Activated T-cell treated with anti-CD3 and anti-CD28 coated beads, Interleukin-2, amount 50 U/mL, for 4 hours (primary cell): ENCODE measurements at places on chromosomes 2 and 18. TPM values are rescaled to one million over a fixed set of nuclear protein-coding genes. Genes with fewer than 3 reads are reported as not detected.

DNA sequence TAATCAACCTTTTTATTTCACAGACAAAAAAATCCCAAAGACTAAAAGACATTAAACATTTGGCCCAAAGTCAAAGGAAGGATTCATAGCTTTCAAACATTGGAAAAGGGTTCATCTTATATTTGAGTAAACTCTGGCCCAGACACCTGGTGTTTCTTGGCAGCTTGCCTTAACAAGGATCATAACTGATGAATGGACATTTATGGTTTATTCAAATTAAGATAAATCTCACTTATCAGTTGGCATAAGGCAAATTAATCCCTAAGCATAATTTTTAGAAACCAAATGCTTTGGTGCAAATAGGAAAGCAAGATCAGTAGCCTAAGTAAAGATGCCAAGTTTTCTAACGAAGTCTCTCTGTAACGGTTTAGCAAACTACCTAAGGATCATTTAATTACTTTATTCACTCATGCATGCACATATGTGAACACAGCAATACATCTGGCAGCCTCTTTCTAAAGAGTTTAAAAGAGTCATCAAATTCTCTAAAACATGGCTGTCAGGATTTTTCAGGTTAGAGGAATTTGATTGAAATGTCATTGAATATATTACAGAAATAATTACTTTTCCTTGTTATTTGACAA lies 323.4 kb upstream of the RBMS1 start:
- no peak for DNase-seq

GRCh38 chr18:12008181-12008767 lies 27.0 kb downstream of the IMPA2 start:
- no peak for DNase-seq

DNA sequence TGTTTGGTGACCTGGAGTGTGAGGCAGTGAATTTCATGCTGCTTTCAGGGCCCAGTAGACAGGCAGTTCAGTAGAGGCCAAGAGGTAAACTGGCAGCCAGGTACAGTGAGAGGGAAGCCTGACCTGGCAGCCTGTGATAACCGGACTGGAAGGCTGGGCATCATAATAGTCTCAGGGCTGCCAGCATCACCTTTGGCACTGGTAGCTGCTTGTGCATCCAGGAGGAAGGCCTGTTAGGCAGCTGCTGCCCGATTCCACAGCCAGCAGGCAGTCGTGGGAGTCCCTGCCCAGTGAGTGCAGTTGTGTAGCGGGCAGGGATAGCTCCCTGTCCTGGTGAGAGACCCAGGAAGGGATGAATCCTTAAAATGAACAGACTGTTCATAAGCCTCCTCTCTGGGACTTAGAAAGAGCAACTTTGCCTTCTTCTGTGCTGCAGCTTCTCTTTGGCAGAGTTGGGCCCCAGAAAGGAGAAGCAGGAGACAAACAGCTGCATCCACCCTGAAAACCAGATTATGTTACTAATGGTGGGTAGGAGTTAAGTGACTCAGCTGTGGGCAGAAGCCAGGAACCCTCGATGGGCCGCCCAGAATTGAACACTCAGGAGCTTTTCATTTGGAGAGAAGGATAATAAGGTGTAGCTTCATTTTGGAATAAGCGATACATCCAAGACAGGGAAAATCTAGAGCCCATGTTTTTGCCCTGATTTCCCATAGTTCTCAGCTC lies 8.1 kb upstream of the GPBAR1 start:
- DNase-seq, result no peak

- DNase-seq, result no peak
Observed at GRCh38 chr2:240472078-240472790, 36.8 kb downstream of the GPC1 start.

DNA sequence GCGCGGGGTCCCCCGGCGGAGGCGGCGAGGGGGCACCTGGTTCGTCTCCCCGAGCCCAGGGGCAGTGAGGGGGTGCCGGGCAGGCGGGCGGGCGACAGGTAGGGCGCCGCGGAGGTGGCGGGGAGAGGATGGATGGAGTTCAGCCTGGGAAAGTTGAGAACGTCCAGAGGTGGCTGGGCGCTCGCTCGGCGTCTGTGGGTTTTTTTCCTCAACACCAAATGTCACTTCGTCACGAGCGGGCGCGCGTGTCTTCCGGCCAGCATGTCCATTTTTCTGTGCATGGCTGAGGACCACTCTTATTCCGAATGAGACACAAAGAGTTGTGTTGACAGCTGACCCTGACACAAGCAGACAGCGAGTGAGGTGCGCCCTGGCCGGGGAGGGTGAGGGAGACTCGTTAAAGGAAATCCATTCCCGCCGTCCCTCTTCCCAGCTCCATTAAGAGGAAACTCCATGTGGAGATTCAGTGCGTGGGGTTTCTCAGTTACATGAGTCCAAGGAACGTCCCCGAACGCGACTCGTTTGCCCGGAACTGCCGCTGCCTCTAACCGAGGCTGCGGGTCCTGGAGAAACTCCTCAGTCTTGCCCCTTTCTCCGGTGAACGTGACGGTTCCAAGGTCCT lies 859 bp downstream of the GREB1L start:
- DNase-seq, result no peak

Gene GBX2
- not detected for total RNA-seq

Gene CCDC148
- 0.14 TPM for total RNA-seq
